ENCODE measurements at places on chromosomes 6 and 20. TPM values are rescaled to one million over a fixed set of nuclear protein-coding genes. Genes with fewer than 3 reads are reported as not detected.

NR2E1 gene
- polyA plus RNA-seq, result not detected

RIPOR3 gene
- 8.9 TPM for polyA plus RNA-seq

POM121L2 gene
- polyA plus RNA-seq, result not detected

PDE10A gene
- polyA plus RNA-seq, result 27.6 TPM

FOXS1 gene
- 5.8 TPM for polyA plus RNA-seq

FAM217B gene
- polyA plus RNA-seq, result 26.2 TPM

PRL gene
- polyA plus RNA-seq, result not detected

AGPAT1 gene
- 105 TPM for polyA plus RNA-seq

C20orf96 gene
- polyA plus RNA-seq, result 37.0 TPM

NHLRC1 gene
- polyA plus RNA-seq, result 2.4 TPM

FOXQ1 gene
- polyA plus RNA-seq, result 12.4 TPM

FGD2 gene
- polyA plus RNA-seq, result 1.7 TPM

TFAP2A gene
- 42.6 TPM for polyA plus RNA-seq

HCK gene
- polyA plus RNA-seq, result 2.3 TPM

PCMTD2 gene
- 163 TPM for polyA plus RNA-seq

GDAP1L1 gene
- 0.32 TPM for polyA plus RNA-seq

KIAA0408 gene
- 4.2 TPM for polyA plus RNA-seq

GJA10 gene
- not detected for polyA plus RNA-seq

HLA-DQB2 gene
- not detected for polyA plus RNA-seq
